ENCODE measurements at places on chromosomes 5 and 9.

DNA sequence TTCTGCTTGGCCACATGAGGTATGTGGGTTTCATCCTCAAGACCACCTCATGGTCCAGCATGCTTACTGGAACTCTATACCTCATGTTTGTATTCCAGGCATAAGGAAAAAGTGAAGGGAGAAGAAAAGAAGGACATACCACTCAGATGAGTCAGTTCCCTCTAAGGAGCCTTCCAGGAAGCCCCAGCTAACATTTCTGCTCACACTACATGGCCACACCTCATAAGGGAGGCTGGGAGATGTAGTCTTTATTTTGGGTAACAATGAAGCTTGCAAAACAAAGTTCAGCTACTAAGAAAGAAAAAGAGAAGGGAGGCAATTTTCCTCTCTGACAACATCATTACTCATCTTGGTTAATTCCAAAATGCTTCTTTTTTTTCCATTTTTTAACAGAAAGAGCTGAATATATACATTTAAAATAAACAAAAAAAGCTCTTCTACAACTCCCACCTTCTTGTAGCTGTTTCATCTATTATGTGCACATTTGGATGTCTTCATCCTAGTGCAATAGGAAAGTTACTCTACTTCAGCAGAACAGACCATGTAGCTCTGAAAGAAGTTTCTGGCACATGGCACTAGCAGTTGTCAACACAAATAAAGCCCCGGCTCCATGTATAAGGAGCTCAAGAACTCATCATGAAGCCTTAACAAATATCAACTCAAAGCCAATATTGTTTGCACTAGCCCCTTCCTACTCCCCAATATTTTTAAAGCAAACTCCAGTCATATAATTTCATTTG lies 123.6 kb upstream of the CCDC112 start:
- no peak for DNase-seq

DNA sequence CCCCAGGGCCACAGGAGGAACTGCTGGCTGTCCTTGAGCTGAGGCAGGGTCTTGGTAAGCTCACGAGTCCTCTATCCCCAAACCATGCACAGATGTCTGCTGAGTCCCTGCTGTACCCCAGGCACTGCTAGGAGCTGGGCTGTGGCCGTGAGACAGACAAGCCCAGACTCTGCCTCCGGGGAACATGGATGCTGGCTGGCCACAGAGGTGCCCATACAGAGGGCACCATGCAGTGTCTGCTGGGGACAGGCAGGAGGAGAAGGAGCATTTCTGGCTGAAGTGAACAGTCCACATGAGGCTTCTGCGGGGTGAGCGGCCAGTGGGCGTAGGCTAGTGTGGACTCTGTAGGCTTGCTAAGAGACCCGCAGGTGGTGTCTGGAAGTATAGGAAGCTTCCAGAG lies 4.8 kb upstream of the SEC16A start:
- no peak for DNase-seq

- DNase-seq, result no peak
Measured at GRCh38 chr5:75640395-75640794, 29.1 kb downstream of the ANKDD1B start.

DNA sequence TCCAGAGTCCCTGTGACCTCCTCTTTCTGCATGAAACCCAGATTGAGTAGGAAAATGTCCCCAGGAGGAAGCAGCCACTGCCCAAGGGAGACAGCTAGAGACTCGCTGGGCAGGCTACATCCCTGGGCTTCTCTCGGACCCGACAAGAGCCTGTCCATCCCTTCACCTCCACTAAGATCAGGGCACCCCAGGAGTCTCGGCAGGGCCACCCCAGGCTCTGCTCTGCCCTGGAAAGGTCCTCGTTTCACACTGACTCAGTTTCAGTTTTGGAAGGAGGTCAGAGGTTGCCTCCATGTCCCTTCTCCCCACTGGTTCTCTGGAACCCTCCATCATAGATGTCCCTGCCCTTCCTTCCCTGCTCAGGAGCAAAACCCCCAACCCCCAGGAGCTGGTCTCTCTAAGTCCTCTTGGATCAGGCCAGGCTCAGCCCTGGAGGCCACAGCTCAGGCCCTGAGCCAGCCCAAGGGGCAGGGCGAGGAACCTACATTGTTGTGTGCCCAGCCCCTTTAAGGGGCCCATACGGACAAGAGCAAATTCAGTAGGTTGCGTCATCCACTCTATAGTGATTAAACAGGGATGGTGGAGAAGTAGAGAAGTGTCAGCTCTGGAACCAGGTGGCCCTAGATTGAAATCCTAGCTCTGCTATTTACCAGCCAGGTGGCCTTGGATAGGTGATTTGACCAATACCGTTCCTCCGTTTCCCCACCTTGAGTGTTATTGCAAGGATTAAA lies 37.4 kb downstream of the C9orf50 start:
- no peak for DNase-seq

DNA sequence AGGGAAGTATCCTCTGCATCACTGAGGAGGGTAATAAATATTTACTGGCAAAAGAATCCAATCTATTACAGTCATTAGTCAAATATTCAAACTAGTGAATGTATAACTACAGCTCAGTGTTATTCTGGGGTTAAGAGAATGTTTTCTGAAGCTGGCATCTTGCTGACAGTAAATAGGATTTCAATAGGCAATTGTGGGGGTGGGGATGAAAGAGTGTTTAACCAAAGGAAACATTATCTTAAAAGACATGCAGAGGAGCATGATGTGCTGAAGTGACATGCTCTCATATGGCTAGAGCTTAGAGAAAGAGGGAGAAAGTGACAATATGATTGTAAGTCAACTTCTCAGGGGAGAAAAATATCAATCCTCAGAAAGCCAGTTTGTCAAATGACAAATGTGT lies 618.4 kb upstream of the RIOK2 start:
- DNase-seq, result no peak

GRCh38 chr5:19790829-19791466 lies 197.1 kb downstream of the CDH18 start:
- no peak for DNase-seq

GRCh38 chr5:78661691-78662090 lies 13.1 kb upstream of the LHFPL2 start:
- no peak for DNase-seq

- DNase-seq, result no peak
Measured at GRCh38 chr5:137152616-137153015, 346.5 kb downstream of the SPOCK1 start.

- DNase-seq, result no peak
Measured at GRCh38 chr9:629146-629545, 212.4 kb upstream of the DMRT1 start.

GRCh38 chr5:107365320-107366109 lies 305.2 kb downstream of the EFNA5 start:
- DNase-seq, result peak; percentile 8

GRCh38 chr9:69433392-69433791 lies 108.4 kb downstream of the ENTREP1 start:
- no peak for DNase-seq

- DNase-seq, result no peak
Measured at GRCh38 chr5:19891658-19892057, 96.3 kb downstream of the CDH18 start.

GRCh38 chr9:34370970-34371880 lies 5.5 kb downstream of the MYORG start:
- no peak for DNase-seq

DNA sequence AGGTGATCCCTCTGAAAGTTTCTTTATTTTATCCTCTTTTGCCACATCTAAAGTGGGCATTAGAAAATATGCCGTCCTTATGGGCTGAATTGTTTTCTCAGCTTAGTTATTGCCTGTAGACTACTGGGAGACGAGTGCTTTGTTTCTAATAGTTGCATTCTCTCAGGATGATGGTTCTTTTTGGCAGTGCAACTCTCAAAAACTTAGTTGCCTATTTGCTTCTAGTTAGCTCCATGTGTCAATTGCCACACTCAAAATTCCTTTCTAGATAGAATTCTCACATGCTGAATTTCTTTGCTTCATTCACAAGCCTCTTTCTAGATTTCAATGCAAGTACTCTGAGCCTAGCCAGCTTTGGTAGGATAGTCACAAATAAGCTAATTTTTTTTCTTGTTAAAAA lies 155.5 kb downstream of the FGF10 start:
- no peak for DNase-seq
